ENCODE measurements at places on chromosomes 3 and 15.

GRCh38 chr3:152375546-152375945 lies 106.8 kb downstream of the MBNL1 start:
- peak; percentile 32 for DNase-seq

DNA sequence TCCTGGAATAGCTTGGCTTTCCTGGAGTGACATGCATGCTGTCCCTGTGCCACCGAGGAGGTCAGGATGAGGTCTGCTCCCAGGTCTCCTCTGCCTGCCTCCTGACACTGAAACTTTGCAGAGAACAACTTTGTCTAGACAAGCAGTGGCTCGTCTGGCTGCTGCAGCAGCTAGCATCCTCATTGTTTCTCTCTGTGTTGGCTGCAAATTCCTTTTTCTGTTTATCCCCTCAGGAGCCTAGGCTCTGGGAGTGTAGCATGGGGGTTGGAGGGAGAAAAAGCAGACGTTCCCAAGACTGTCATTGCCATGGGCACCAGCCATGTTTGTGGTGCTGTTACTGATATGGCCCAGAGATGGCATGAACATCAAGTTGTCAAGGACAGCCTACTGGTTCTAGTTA lies 208.7 kb upstream of the LRIG1 start:
- DNase-seq = no peak

GRCh38 chr3:122021811-122022401 lies at the start of gene ILDR1:
TSS of gene ILDR1 (minus strand) at chr3:122022247. CDS start at chr3:122022077, 170 bp downstream.
- DNase-seq = peak; percentile 32

GRCh38 chr3:103047640-103048039 lies 612.8 kb downstream of the ZPLD1 start:
- DNase-seq = no peak

GRCh38 chr3:185813691-185814215 lies 11.1 kb downstream of the IGF2BP2 start:
- DNase-seq = no peak

GRCh38 chr3:78029775-78030174 lies 989.9 kb downstream of the ROBO2 start:
- no peak for DNase-seq

DNA sequence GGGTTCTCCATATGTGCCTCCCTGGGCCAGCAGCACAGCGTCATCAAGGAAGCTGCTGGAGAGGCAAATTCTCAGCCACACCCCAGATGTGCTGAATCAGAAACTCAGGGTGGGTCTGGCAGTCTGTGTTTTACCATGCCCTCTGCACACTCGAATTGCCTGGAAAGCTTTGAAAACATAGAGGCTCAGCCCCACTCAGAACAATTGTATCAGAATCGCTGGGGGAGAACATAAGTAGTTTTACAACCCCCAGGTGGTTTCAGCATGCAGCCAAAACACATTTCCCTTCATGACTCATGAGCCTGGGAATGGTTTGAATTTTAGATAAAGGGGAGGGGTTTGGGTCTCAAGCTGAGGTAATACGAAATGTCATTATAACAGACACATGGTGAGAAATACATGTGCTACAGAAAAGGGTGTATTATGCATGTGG lies 9.6 kb downstream of the TGM4 start:
- no peak for DNase-seq

DNA sequence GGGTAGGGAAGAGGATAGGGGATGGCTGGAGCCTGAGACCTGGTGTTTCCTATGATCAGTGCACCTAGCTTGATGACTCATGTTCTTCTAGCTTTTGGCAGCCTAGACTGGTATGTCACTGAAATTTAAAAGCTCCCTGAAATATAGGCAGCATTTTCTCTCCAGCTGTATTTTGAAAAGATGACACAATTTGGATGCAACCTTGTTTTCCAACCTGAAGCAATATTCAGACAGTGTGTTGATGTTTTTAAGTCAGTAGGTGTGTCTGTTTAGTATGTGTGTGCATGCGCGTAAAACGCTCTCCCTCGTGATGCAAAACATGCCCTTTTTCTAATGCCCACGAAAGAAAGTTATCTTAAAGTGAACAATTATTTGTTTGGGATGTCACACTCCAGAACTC lies 58.5 kb downstream of the RPL22L1 start:
- no peak for DNase-seq

DNA sequence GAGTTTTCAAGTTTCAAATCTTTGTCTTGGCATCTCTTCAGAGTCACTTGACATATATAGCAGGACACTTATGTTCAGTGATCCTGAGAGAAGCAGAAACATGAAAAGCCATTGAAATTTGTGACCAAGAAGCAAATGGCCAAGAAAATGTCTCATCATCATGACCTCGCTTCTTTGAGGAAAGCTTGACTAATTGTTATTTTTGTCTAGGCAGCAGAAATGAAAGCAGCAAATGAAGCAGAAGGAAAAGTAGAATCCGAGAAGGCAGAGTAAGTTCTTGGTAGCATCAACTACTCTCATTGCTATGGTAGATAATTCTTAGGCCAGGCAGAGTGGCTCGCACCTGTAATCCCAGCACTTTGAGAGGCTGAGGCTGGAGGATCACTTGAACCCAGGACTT lies 127.7 kb upstream of the CHRM5 start:
- DNase-seq = no peak

DNA sequence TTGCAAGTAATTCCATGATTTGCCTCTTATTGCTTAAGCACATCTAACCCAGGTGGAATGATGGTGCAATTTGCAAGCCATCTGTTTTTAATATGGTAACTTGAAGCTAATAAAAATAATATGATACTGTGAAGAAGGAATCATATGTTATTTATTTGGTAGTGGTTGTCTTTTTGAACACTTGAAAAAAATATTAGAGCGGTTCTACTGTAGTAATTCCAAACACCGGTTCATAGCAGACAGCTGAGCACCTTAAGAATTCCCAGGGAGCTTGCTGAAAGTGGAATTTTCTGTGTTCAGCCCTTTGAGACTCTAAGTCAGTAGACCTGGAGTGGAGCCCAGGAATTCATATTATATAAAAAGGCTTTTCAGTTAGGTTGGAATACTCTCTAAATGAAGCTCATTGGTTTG lies 687.4 kb downstream of the EDEM1 start:
- DNase-seq = no peak

DNA sequence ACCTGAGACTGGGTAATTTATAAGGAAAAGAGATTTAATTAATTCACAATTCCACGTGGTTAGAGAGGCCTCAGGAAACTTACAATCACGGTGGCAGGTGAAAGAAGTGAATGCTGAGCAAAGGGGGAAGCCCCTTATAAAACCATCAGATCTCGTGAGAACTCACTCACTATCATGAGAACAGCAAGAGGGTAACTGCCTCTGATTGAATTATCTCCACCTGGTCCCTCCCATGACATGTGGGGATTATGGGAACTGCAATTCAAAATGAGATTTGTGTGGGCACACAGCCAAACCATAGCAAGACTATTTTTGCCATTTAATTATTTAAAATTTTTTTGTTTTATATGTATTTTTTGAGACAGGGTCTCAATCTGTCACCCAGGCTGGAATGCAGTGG lies 27.0 kb upstream of the KCTD6 start:
- DNase-seq = peak; percentile 72

GRCh38 chr15:44102675-44103254 lies 92.3 kb downstream of the FRMD5 start:
- DNase-seq = no peak

GRCh38 chr3:167918686-167919085 lies 177.0 kb downstream of the GOLIM4 start:
- DNase-seq = no peak

DNA sequence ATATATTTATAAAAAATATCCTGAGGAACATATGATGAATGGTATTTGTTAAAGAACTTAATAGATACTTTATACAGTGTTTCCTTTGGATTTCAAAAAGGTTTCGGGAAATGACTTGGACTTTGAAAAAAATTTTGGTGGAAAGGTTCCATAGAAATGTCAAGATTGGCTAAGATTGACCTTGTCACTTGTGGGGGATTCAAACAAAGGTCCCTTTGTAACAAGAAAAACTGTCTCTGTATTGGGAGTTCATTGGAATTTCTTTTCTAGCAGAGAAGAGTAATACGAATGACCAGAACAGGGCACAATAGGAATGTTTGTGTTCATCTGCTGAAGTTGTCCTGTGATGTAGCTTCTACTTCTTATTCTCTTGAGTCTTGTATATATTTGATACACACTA lies 43.2 kb downstream of the ARHGEF26 start:
- DNase-seq = no peak

GRCh38 chr3:106263011-106263410 lies 394.2 kb upstream of the CBLB start:
- no peak for DNase-seq

DNA sequence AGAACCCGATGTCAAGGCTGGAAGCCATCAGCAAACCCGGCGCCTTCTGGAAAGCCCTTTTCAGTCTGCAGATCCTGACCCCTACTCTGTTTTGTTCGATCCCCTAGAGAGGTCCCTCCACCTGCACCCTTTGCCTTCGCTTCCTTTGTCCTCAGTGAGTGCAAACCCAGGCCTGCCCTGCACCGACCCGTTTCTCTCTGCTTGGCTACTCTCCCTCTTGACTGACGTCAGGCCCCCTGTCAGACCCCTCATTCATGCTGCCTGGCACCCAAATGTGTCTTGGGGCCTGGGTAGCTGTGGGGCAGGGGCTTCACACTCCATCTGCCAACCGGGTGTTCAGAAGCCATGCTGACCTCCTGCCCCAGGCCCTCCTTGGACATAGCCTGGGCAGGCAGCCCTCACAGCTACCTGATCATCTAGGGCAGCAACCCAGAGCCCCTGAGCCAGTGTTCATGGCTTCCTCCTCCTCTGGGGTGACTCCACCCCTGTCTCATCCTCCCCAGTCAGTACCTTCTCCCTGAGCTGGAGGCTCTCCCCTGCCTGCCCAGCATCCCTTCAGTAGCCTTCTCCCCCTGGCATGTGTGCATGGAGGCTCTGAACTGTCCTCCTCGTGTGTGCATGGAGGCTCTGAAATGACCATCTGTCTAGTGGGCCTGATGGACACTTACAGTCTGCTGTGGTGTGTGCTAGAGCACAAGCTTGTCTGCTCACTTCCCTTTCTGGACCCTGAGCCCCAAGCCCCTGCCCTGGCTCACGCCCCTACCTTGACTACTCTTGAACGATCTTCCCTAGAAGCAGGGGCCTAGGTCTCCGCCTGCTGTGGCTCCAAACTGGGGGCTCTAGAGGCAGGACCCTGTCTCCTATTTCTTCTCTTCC lies 69.4 kb downstream of the EXOG start:
- no peak for DNase-seq

DNA sequence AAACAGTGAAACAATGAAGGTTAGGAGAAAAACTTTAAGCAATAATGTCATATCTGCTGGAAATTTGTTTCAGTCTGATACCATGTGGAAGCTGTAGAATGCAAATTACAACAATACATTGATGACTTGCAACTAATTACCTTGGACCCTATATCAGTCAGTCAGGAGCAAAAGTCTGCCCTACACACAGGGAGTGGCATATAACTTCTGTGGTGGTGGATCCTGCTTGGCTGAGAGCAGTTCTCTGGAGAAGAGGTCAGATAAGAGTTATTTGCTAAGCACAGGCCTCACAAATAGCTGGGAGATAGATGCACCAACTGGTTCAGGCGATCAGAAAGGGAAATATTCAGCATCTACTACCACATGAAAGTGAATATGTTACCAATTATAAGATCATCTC lies 1364.6 kb upstream of the EPHA6 start:
- DNase-seq = no peak

- no peak for DNase-seq
These were observed 195.7 kb upstream of the ATP11B start for GRCh38 chr3:182597621-182598041.

DNA sequence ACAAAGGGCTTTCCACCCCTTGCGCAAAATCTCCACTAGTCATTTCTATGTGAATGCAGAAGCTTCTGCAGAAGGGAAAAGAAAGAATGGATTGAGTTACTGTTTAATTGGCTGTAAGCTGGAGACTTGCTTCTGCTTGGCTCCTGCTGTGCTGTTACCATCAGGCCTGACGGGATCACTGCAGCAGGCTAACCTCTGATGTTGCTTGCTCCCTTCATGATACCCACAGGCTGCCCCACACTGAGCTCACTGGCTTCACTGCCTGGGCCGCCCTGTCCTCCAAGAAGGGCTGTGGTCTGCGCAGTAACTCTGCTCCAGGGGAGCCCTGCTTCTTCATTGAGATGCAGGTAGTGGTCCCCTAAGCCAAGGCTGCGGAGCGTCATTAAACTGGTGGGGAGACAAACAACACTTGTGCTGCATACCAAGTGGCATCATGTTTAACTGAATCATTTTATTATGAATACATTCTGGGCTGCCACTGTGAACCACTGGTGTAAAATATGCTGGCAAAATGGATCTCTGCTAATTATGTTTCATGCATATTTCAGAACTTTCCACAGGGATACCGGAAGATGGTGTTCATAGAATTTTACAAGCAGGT lies 78.6 kb downstream of the WDR49 start:
- DNase-seq = no peak

GRCh38 chr3:29338377-29338776 lies 57.5 kb downstream of the RBMS3 start:
- DNase-seq = no peak

DNA sequence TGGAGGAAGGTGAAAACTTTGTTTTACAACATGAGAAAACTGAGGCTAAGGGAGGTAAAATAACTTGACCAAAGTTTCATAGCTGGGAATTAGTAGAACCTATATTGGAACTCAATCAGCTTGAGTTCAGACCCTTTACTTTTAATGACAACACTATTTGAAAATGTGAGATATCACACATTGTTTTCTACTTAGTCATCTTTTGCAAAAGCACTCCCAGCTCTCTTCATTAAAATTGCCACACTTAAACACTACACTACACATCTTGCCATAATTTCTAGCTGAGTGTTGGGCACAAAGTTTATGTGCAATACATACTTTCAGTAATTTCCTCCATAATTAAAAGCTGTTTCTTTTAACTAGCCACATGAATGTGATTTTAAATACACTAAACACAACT lies 230.4 kb upstream of the DCBLD2 start:
- no peak for DNase-seq

GRCh38 chr15:67394873-67395639 lies 125.9 kb upstream of the C15orf61 start:
- no peak for DNase-seq

DNA sequence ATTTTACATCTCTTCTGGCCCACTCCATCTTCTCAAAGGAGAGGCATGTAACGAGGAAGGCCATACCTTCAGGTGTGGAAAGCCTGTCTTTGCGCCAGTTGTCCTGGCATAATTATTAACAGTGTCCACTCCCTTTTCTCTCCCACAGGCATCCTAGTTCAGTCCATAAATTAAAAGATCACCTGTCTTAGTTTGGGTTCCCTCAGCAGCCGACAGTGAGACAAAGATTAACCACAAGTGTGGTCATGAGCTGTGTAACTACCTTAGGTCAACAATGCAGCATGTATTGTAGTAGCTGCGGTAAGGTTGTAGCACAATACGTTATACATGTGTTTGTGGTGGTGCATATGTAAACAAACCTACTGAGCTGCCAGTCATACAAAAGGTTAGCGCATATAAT lies 103.3 kb upstream of the GALNT15 start:
- no peak for DNase-seq

- DNase-seq = no peak
These were observed 71.3 kb upstream of the CACNA1D start for GRCh38 chr3:53422954-53423698.
